T-cell (primary cell): ENCODE measurements at places on chromosomes 4 and X. TPM values are rescaled to one million over a fixed set of nuclear protein-coding genes. Genes with fewer than 3 reads are reported as not detected.

DNA sequence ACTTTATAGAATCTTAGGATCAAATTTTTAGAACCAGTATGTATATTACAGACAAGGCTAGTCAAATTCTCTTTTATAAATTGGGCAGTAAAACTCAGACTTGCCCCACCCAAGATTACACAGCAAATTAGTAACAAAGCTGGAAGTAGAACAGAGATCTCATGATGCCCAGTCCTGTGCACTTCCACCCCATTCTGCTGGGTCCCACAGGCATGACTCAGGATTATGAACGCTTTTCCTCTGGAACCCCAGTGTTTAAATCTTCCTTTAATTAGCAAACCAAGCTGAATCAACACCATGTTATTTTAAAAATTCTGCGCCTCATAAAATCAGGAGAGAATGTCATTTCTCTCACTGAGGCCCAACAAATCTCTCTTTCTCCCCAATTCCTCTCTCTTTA, 1.5 kb upstream of the IL13RA2 start:
- no peak for DNase-seq

DNA sequence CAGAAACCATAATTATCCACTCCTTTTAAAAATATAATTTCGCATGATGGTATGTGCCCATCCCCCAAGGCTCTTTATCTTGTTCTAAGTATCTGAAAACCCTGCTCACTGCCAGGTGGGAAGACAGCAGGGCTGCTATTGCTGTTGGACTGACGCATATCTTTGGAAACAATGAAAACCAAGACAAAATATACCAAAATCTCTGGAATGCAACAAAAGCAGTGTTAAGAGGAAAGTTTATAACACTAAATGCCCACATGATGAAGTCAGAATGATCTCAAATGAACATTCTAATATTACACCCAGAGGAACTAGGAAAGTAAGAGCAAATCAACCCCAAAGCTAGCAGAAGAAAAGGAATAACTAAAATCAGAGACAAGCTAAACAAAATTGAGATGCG, 162.0 kb downstream of the FAM47B start:
- no peak for DNase-seq

DNA sequence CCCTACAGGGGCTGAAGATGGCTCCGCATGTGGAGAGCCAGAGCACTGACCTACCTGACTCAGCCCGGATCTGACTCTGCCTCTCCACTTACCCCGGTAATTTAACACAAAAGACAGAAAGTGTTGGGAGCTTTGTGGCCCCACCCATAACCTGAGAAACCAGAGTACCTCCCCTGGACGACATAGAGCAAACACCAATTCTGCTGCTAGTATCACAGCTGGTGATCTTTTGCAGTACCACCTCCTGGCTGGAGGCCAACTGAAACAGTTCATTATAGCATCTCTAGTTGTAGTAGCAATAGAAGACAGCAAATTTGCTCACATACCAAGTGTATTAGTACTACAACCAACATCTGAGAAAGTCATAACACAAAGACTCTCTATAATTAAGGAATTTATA, 443.9 kb downstream of the KLHL4 start:
- no peak for DNase-seq

- DNase-seq, result no peak
These were observed 7.1 kb downstream of the ENOPH1 start for GRCh38 chr4:82437285-82438005.

- DNase-seq, result no peak
These were observed 112.6 kb upstream of the FAM9A start for GRCh38 chrX:8913655-8914409.

ARAF gene
- 138 TPM for total RNA-seq

DNA sequence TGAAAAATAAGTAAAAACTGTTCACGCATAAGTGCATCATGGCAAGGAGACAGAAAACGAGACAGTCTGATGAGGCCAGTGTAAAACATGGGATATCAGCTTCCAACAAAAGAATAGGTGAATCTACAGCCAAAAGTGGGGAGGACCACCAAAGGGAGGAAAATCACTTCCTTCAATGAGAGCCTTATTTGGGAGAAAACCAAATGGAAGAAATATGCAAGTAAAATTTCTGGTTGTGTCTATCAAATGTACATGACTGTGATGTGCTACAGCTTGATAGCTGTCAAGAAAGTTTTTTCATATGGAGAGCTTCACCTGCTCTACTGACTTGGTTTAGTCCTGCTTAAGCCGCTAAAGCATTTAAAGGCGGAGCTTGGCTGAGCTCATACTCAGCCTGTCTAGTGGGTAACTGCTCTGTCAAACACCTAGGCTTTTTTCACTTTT, 66.2 kb downstream of the MAGEA1 start:
- no peak for DNase-seq
